ENCODE measurements at places on chromosomes 5 and 9.

DNA sequence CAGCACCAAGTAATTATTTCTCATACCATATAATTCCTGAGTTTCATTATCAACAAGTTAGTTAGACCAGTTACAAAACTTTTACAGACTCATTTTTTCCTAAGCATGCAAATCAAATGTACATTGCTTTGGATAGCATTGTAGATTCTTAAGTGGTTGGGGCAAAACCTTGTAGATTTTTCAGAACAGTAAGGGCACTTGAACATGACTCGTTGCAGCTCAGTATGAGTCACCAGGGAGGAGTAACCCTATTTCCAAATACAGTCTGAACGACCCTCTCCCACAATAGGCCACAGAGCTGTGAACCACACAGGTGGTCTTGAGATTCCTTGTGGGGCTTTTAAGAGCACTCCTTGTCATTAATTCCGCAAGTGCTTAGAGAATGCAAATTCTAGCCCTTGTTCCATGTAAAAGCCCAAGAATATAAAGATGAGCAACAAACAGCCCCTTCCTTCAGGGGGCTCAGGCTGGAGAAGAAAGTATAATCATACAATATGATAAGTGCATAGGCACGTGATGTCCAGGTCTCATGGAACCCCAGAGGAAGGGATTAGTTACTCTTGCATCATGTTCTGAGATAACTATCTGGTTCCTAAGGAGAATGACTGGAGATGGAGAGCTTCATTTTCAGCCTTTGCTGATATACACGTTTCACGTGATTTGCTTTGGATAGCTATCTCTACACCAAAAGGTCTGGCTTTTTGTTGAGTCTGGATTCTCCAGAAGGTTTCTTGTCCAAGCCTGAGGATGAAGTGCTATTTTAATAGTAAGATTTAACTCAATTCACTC, 295.7 kb downstream of the KCNN2 start:
- no peak for DNase-seq

GRCh38 chr5:2686321-2687124, 65.0 kb downstream of the IRX2 start:
- DNase-seq: no peak

- no peak for DNase-seq
Measured at GRCh38 chr5:3077684-3078083, 326.2 kb upstream of the IRX2 start.

GRCh38 chr9:114207034-114207810, 51.9 kb downstream of the COL27A1 start:
- DNase-seq: no peak

- DNase-seq: no peak
Measured at GRCh38 chr9:116274293-116274692, 120.7 kb downstream of the PAPPA start.

DNA sequence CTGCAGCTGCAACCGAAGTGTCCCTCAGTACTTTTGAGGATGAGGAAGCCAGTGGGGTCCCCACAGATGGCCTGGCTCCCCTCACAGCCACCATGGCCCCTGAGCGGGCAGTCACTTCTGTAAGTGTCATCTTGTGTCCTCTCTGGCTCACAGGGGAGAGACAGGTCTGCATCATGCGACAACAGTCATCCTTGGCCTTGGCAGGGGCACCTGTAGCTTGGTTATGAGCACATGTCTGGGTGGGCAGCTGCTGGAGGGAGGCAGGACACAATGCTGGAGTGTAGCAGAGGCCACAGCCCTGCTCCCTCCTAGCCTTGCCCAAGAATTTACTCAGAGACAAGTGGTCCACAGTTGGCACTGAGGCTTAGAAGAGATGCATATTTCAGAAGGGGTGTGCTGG, 71.7 kb downstream of the COL15A1 start:
- DNase-seq: no peak

DNA sequence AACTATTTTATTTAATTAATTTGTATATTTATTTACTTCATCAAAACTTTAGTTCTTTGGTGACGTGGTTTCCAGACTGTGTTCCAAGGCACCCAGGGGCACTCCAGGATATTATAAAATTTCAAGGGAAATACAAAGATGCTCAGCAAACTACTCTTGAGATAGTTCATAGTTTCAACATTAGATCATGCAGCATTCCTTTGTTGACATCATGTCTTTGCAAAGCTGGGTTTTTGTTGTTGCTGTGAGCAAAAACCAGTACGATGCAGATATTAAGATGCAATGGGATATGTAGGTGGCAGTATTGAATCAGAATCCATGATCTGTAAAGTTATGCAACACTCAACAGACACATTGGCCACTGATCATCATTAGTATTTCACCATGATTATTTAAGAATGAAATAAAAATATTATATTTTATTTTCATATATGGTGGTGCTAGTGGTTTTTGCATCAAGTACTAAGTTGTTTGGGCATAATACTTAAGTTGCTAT, 219.7 kb downstream of the ADCY2 start:
- no peak for DNase-seq

DNA sequence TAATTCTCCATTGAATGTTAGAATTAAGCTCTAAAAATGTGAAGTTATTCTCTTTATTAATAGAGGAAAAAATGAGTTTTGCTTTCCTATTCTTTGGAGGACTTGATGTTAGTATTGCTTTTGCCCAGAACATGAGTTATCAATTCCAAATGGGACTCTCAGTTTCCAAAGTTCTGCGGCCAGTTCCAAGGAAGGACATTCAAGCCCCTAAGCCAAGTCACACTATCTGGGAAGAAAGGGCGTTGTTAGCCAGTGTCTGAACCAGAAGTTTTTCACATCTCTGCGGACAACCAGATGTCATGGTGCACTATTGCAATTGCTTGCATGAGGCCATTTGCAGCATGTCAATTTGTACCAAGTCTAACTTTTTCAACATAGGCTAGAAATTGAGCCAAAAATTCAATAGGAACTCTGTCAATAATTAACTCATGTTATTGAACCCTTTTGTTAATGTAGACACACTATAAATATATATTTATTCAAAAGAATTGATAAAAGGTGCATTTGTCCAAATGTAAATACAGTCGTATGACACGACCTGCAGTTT, 183.3 kb upstream of the PIK3R1 start:
- no peak for DNase-seq

GRCh38 chr5:180618829-180619562, 27.7 kb upstream of the SCGB3A1 start:
- no peak for DNase-seq

GRCh38 chr9:70152350-70152749, 106.4 kb upstream of the SMC5 start:
- no peak for DNase-seq

GRCh38 chr9:79210541-79211243, 361.1 kb upstream of the TLE4 start:
- no peak for DNase-seq

- DNase-seq: no peak
Measured at GRCh38 chr5:34616651-34617050, 39.5 kb upstream of the RAI14 start.

DNA sequence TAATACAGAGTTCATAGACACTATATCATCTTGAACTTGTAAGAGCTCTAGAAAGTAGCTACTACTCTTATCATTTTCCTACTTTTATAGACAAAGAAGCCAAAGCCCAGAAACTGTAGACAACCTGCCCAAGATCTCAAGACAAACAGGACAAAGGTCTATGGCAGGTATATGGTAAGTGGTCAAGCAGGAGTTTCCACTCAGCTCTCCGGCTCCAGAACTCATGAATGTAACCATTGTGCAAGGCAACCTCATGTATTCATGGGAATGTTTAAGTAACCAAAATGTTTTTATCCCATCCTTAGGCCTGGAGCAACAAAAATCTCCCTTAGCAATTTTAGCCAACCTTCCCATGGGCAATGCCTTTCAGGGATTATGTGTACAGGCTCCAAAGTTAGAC, 163.4 kb upstream of the PUM3 start:
- DNase-seq: no peak

DNA sequence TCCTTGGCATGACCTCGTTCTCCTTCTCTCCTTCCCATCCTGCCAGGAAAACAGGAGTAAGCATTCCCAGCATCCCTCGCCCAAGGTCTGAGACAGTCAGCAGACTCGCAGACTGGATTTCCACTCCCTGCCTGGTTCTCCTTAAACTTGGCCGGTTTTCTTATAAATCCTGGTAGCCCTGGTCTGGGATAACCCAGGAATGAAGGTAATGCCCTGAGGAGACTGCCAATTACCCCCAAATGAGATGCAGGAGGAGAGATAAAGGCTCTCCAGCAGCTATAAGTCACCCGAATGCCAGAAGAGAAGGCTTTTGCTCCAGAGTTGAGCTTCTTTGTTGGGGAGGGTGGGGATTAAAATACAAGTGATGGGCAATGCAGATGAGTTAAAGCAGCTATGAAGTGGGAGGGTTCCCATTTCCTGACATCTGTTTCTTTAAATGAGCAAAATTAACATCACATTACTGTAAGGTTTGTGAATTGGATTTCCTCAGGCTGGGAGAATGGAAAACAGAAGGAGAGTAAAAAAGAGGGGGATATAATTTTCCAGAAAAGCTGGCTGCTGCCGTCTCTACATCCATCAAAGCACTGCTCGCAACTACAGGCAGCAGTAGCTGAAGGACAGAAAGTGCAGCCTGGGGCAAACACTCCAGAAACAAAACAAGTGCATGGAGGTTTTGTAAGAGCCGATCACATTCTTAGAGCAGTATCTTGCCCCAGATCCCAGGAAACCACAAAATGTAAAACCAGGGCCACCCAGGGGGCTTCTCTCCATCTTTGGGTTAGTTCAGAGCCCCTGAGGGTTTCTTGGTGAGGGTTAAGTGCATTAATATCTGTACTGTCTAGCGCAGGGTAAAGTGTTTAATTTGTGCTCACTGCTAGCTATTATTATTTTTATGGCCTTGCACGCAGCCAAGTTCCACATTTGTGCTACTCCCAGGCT, 177.6 kb upstream of the PANK3 start:
- DNase-seq: no peak

DNA sequence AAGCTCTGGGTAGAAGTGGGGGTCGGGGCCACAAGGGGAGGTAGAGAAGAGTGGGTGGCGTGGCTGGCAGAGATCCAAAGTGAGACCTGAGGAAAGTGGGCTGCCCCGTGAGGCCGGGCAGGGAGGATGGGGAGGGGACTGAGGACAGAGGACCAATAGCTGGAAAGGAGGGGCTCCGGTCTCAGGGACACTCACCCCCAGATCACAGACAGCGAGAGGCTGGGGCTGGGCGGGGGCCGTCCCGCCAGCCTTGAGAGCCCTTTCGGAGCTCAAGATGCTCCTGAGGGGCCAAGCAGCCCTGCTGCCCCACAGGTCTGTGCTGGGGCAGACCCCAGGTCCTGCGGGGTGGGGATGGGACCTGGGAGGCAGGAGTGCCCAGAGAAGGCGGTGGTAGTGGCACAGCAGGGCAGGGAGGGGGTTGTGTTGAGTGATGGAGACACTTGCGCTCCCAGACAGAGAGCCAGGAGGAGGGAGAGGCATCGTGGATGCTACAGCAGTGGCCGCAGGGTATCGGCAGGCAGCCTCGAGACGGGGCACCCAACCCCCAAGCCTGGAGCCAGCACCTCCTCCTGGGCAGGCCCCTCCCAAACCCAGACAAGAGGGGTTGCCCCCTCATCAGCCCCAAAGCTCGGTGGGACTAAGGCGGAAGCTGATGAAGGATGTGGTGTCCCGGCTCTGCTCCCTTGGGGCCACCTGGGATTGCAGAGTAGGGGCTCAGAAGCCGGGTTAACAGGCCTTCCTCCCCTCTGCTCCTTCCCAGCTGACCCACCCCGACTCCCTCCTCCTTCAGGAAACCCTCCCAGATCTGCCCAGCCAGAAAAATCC, 3.4 kb downstream of the SARDH start:
- no peak for DNase-seq

DNA sequence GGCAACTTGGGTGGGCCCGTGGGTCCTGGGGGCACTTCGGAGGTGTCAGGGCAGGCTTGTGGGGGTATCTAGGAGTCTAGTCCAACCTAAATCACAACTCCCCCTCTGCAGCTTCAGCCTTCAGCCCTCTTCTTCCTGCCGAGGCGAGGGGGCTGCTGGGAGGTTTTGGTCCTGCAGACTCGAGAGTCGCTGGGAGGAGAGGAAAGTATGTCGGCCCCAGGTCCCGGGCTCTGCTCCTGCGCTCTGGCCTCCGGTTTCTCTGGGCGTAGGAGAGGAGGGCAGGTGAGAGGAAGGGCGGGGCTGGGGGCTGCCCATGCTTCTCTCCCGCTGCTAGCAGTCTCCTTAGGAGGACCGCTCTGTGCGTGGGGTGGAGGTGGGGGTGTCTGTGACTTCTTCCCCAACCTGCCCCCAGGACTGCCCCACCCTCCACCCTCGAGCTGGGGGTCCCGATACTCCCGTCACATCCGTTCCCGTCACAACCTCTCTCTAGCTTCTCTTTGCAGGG, 139.8 kb upstream of the COL5A1 start:
- DNase-seq: no peak

DNA sequence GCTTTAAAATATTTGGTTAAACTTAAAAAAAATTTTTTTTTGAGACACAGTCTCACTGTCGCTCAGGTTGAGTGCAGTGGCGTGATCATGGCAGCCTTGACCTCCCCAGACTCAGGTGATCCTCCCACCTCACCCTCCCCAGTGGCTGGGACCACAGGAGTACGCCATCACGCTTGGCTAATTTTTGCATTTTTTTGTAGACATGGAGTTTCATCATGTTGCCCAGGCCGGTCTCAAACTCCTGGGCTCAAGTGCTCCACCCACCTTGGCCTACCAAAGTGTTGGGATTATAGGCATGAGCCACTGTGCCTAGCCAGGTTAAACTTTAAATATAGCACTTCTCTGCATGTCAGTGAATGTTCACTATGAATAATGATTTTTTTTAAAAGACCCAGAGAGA, 224.5 kb upstream of the RFX3 start:
- DNase-seq: no peak

DNA sequence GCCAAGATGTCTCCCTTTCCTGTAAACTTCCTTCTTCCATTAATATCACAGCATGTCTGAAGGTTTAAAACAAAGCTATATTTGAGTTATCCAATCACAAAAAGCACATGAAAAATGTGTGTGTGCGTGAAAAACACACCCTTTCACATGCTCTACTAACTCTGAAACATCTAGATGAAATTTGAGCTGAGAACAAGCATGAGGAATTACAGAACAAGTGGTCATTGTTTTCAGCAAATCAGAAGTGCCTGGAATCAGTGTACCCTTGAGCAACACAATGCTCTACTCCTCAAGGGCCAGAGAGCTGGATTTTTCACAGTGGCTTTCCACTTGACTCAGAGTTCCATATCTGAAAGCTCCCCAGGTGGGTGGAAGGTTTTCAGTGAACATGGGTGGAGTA, 255.9 kb downstream of the PSAT1 start:
- DNase-seq: no peak

DNA sequence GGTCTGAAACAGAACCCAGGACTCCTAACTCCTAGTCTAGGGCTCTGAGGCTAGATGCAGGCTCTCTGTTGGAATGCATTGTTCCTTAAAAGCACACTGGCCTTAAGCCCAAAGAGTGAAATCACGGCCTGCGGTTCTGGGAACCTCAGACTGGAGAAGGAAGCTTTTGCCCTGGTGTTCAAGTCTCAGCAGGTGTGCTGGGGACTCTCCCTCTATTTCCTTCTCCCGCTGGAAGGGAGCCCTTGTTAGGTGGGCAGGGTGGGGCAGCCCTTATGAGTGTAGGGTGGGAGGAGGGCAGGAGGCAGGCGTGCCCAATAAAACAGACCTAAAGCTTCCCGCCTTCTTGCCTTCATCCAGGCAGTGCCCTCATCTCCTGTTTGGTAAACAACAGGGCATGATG, 1.8 kb upstream of the PPARGC1B start:
- no peak for DNase-seq
